NCI-H2107 (cell line): ENCODE measurements at places on chromosomes 11 and 22.

- DNase-seq, result no peak
Measured at GRCh38 chr11:20022363-20023081, 137.8 kb downstream of the DBX1 start.

DNA sequence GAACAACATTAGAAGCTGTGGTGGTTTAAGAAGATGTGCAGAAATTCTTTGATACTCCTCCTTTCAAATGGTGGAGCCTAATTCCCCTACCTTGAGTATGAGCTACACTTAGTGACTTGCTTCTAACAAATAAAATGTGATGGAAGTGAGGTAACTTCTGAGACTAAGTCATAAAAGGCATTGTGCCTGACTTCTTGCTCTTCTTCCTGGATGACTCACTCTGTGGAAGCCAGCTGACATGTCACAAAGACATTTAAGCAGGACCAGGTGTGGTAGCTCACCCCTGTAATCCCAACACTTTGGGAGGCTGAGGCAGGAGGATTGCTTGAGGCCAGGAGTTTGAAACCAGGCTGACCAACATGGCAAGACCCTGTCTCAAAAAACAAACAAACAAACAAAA lies 3.9 kb upstream of the PLA2G3 start:
- no peak for DNase-seq

- no peak for DNase-seq
Measured at GRCh38 chr11:78181185-78181584, 7.2 kb downstream of the KCTD21 start.

- DNase-seq, result no peak
Measured at GRCh38 chr22:48495751-48496080, 1332.0 kb downstream of the BRD1 start.

- DNase-seq, result no peak
Measured at GRCh38 chr11:36443661-36444060, 66.4 kb downstream of the TRAF6 start.

DNA sequence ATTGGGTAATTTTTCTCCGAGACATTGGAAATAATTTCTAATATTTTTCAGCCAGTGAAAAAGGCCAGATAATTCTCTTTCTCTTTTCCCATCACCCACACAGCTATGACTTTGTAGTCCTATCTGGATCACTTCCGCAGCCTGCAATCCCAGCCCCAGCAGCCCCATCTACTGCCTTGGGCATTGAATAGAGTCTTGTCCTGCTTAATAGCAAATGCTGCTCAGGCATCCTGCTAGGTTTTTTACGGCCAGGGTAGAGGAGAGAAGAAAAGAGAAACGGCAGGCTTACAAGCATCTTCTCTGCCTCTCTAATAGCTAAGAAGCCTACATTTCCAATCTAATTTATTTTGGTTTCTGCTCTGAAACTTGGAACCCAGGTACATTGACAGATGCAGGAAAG lies 154.3 kb upstream of the B3GAT1 start:
- DNase-seq, result no peak

GRCh38 chr22:21074102-21074715 lies 28.5 kb downstream of the LRRC74B start:
- DNase-seq, result no peak

- no peak for DNase-seq
Measured at GRCh38 chr22:22178992-22179391, 65.6 kb upstream of the VPREB1 start.
